ENCODE measurements at places on chromosomes 12 and 14. TPM values are rescaled to one million over a fixed set of nuclear protein-coding genes. Genes with fewer than 3 reads are reported as not detected.
A peak's percentile ranks its signal among the peaks of the same experiment; 100 is the strongest.

DNA sequence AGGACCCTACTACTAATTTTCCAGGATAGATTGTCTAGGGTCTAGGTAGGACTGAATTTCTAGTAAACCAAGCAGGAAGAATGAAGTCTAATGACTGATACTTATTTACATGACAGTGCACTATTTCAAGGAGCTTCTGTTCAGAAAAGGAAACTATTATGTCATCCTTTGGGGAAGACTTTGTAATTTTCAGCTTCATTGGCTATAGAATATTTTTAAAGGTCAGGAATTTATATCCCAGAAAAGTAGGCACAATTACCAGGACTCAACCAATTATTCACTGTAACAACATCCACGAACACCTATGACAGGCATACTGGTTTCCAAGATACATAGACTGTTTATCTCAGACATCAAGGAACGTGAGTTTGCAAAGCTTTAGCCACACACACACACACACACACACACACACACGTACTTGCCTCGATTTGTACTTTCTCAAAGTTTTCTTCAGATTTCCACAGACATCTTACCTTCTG lies 23.2 kb downstream of the OR6S1 start:
- no peak for DNase-seq
- H3K27me3 ChIP-seq: no peaks in the 10 kb centered on the region
- no peaks in the 10 kb centered on the region for H3K4me1 ChIP-seq
- H3K27ac ChIP-seq: no peak overlapping the region

- no peaks in the 10 kb centered on the region for H3K36me3 ChIP-seq
- peak overlapping the region; percentile 62 for H3K27ac ChIP-seq
Measured at GRCh38 chr14:54773171-54774006, 129.2 kb downstream of the GCH1 start.

GRCh38 chr12:114679452-114679875 lies 4.5 kb downstream of the TBX3 start:
- H3K27ac ChIP-seq: peak overlapping the region; percentile 99
- peaks cover 25% of the 10 kb centered on the region for H3K36me3 ChIP-seq
- peaks cover 15% of the 10 kb centered on the region for H3K4me1 ChIP-seq
- no peaks in the 10 kb centered on the region for H3K27me3 ChIP-seq
- H3K4me3 ChIP-seq: peak overlapping the region; percentile 49
- no peak for DNase-seq

DNA sequence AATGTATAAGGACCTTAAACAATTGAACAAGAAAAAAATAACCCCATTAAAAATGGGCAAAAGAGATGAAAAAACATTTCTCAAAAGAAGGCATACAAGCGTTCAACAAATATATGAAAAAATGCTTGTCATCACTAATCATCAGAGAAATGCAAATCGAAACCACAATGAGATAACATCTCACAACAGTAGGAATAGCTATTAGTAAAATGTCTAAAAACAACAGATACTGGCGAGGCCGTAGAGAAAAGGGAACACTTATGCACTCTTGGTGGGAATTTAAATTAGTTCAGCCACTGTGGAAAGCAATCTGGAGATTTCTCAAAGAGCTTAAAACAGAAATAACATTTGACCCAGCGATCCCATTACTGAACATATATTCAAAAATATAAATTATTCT lies 769.8 kb upstream of the MGAT4C start:
- no peaks in the 10 kb centered on the region for H3K4me1 ChIP-seq
- no peaks in the 10 kb centered on the region for H3K27me3 ChIP-seq
- no peaks in the 10 kb centered on the region for H3K36me3 ChIP-seq

GRCh38 chr12:25377469-25378177 lies 126.9 kb upstream of the KRAS start:
- no peak overlapping the region for H3K27ac ChIP-seq
- H3K4me1 ChIP-seq: no peaks in the 10 kb centered on the region
- no peak for DNase-seq
- H3K36me3 ChIP-seq: no peaks in the 10 kb centered on the region
- H3K27me3 ChIP-seq: no peaks in the 10 kb centered on the region

GRCh38 chr12:67826946-67827720 lies 162.1 kb upstream of the IFNG-AS1 start:
- no peak overlapping the region for H3K27ac ChIP-seq
- H3K4me3 ChIP-seq: no peak overlapping the region
- DNase-seq: no peak
- H3K36me3 ChIP-seq: no peaks in the 10 kb centered on the region
- H3K4me1 ChIP-seq: no peaks in the 10 kb centered on the region

DNA sequence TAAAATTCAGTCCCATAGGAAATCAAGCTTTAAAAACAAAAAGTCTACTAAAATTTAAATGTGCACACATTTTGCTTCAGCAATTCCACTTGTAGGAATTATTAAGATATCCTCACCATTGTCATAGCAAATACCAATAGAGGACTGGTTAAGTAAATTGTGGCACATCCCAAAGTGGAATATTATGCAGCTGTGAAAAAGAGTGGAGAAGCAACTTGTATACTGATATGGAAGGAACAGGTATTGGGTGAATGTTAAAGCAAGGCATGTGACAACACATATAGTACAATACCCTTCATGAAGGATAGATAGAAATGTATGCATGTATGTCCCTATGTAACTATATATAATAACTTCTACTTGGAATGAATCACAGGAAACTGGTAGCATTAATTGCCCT lies 11.9 kb downstream of the KRT8 start:
- no peak overlapping the region for H3K27ac ChIP-seq
- peaks cover 28% of the 10 kb centered on the region for H3K4me1 ChIP-seq
- no peaks in the 10 kb centered on the region for H3K27me3 ChIP-seq
- peaks cover 12% of the 10 kb centered on the region for H3K36me3 ChIP-seq

DNA sequence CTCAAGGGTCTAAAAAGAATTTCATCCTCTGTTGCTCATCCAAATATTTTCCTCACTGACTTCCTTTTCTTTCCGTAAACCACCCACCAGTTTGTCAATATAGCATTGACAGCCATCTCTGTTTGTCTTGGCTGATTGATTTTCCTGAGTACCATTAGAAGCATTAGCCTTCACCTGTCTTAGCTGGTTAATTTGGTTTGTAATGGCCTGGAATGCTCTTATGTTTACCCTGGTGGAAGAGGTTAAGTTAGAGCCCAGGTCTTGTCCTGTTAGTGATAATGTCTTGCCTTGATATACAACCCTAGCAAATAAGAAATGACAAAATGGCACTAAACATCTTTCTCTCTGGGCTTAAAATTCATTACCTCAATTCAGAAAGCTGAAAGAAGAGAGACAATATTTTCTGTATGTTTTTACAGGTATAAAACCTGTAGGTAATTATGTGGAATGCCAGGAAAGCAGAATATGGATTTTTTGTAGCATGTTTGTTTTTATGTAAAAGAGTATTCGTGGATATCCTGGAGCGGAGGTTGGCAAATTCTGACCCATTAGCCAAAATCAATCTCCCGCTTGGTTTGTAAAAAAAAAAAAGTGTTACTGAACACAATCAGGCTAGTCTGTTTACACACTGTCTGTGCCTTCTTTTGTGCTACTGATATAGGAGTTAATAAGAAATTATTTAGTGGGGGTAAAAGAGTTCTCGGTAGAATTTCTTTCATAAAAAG lies 224.4 kb upstream of the DAAM1 start:
- no peaks in the 10 kb centered on the region for H3K27me3 ChIP-seq
- no peaks in the 10 kb centered on the region for H3K36me3 ChIP-seq
- no peak overlapping the region for H3K27ac ChIP-seq
- no peak overlapping the region for H3K4me3 ChIP-seq

NAA25 gene
- total RNA-seq: 37.1 TPM

Measured in thyroid gland (tissue), 4 donors.